ENCODE measurements at places on chromosomes 2 and 18.

- no peak for DNase-seq
Measured at GRCh38 chr2:67782443-67782842, 280.4 kb downstream of the C1D start.

DNA sequence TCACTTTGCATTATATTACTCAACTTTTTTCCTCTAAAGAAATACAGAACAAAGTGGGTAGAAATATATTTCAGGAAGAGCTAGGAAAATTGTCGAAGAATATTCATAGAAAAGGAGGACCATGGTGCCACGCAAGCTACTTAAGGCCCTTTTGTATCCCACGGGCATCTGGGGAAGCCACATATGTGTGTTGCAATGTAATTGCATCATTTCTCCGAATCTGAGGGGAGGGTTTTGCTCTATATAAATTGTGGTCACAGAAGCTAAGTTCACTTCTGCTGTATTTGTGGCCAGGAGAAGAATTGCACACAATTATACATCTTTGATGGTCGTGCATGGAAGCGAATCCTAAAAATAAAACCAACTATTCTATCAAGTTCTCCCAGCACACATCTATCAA, 360.3 kb downstream of the IRS1 start:
- DNase-seq: no peak

DNA sequence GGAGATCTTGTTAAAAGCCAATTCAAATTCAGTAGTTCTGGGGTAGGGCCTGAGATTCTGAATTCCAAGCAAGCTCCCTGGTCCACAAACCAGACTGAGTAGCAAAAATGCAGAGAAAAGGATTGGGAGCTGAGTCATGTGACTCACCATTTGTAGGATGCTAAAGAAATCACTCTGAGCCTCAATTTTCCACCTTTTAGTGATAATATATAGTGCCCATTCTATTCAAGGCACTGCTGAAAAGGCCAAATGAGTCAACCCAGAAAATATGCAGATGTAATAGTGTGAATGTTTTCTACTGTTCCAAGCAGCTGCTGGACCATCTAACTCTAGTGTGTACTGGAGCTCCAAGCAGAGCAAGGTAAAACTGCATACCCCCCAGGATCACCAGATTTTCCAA, 47.2 kb downstream of the SLC14A2 start:
- DNase-seq: no peak

DNA sequence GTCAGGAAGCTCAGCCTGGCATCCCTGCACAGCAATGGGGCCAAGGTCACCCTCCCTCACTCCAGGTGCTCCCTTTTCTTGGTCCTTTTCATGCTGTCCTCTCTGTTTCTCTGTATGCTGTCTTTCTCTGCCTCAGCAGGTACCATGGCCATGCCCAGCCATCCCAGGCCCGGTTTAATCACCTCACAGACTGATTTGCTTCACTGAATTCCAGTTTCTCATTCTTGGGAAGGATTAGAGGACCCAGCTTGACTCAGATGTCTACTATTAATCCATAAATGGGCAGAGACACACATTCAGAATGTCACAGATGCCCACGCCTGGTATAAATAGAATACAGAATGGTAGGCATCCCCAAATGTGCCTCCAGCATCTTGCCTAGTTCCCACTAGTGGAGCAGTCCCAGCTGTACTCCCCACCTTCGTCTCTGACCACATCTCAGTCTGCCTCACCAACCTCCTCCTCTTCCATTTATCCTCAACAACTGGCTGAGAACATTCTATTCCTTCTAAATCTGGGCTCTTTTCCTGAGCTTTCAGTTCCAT, 14.2 kb upstream of the L3MBTL4 start:
- DNase-seq: no peak

DNA sequence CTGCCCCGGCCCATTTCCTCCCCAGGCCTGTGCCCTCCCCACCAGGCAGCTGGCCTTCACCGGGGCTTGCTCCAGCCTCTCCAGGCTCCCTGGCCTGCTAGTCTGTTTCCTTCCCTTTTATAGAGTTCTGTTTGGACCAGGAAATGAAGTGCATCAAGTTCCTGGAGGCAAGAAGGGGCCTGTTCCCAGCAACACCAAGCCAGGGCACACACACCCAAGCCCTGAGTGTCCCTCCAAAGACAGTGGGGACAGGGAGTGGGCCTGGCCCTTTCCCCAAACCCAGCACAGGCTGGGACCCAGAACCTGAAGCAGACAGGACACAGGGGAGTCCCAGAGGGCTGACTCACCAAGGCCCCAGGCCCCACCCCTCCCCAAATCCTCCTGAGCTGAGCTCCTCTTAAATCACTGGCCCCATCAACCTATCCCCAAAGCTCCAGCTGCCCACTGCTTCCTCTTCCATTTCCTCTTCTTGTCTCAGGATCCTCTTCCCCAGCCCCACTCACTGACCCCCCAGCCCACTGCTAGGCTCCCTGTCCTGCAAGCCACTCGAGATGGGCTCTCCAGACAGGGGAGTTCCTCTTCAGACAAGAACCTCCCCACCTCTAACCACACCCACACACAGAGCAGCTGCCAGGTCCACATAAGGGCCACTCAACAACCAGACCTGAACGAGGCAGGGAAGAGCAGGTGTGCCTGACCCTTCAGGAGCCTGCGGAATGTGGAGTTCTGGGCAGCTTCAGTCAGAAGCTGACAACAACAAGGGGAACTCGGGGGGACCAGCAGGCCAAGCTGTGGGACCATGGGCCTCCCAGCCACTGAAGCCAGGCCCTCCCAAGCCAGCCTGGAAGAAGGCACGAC, 74.2 kb downstream of the TNS1 start:
- DNase-seq: no peak

Data from activated CD4-positive, alpha-beta T cell treated with anti-CD3 and anti-CD28 coated beads for 4 hours (primary cell).